Activated T-cell treated with anti-CD3 and anti-CD28 coated beads, Interleukin-2, amount 50 U/mL, for 4 hours (primary cell): ENCODE measurements at places on chromosomes 1 and 21. TPM values are rescaled to one million over a fixed set of nuclear protein-coding genes. Genes with fewer than 3 reads are reported as not detected.

LEMD1 gene
- total RNA-seq = not detected

CCDC185 gene
- total RNA-seq = not detected

PHGDH gene
- total RNA-seq = 77.4 TPM

GRCh38 chr1:59163268-59164092 is 133.4 kb upstream of the FGGY start:
- no peak for DNase-seq

TMEM240 gene
- 0.46 TPM for total RNA-seq

GRCh38 chr1:232340446-232340845 is 289.5 kb downstream of the SIPA1L2 start:
- DNase-seq = no peak

- DNase-seq = no peak
Measured at GRCh38 chr1:60222360-60223115, 149.0 kb upstream of the C1orf87 start.

GRCh38 chr1:51120629-51121028 is 18.6 kb downstream of the C1orf185 start:
- no peak for DNase-seq

ICOSLG gene
- total RNA-seq = 2.9 TPM

DBT gene
- total RNA-seq = 9.7 TPM

DNA sequence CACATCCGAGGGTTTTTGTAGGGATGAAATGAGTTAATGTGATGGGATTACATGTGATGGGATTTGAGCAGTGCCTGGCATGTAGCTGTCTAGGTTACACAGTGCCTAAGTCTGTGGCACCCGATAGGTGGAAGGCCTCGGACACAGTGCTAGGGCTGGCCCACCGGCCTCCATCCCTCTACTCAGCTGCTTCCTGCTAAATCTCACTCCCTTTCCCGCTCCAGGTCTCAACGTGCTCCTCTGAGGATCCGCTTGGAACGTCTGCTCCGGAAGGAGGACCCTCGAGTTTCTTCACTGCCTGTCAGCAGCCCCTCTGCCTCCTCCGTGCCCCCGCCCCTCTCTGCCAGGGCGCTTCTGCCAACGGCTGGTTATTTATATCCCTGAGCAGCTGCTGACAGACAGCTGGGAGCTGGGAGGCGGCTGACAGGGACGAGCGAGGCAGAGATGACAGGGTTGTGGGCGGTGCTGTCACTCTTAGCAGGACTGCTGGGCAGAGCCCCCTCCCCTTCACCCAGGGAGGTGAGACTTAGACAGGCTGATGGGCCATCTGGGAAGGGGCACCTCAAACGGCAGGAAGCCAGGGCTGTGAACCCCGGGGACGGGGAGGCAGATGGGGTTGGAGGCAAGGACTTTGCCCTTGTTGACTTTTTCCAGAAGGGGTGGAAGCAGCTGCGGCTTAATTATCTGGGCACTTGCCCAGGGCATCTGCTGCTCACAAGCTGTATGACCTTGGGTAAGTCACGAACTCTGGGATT is 26.6 kb upstream of the LRRN2 start:
- DNase-seq = no peak

GRCh38 chr1:119146466-119146865 is 6.0 kb upstream of the WARS2 start:
- DNase-seq = no peak

CLDN17 gene
- not detected for total RNA-seq

DNA sequence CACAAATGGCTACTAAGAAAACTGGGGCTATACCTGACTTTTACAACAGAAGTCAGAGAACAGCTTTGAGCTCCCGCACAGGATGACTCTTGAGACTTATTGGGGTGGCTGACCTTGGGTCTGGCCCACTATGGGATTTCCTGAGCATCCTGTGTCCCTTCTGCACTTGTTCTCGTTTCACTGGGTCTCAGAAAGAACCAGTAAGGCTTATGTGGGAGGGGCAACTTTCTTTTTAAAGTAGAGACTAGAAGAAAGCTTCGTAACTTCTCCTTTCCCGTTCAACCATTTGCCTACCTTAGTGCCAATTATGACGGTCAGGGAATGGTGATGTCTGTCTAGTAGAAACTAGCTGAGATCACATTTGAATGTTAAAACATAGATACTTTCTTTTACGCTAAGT is 59.5 kb upstream of the C1orf105 start:
- no peak for DNase-seq

SMYD3 gene
- total RNA-seq = 13.0 TPM

DNA sequence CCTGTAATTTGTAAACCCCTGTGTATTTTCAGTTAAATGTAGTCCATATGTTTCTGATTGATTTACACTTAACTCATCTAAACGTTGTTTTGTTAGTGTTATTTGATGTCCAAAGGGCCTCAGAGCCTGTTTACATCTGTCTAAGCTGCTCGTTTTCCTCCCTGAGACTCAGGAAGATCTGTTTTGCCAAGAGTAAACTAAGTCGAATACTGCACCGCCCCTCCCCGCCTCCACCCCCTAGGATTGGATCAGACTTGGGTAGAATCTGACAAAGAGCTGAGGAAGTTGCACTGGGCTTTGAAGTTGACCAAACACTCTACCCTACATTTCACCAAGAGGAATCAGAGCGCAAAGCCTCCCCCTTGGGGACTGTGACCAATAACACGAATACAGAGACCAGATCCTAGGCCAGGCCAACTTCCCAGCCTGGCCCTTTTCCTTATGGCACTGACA is 206.9 kb upstream of the LMO4 start:
- no peak for DNase-seq

RFX5 gene
- 50.9 TPM for total RNA-seq

- no peak for DNase-seq
Measured at GRCh38 chr21:38434913-38435533, 63.3 kb downstream of the ERG start.

DNA sequence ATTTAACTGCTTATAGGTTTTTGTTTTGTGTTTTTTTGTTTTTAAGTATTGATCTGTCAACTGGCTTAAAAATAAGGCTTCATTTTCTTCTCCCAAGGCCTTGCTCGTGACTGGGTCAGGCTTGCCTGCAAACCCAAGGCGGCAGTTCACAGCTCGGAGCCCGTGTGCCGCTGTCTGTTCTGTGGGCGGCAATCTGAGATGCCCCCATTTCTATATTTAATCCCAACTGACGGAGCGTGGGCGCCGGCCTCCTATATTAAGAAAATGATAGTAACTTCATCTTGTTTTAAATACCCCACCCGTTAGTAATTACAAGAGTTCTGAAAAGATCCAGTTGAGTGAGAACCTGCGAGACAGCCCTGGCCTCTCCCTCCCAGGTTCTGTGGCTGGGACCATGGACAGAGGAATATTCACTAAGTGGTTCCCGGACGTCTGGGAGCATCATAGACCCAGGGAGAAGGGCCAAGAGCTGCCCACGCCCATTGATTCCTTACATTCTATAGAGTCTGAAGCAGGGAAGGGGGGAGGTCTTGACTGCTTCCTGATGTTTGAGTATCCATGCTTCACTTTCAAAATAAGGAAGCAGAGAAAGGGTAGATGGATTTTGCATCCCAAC is 42.6 kb upstream of the GPR153 start:
- no peak for DNase-seq

GRCh38 chr1:20259646-20260045 is 31.0 kb upstream of the VWA5B1 start:
- no peak for DNase-seq

GRCh38 chr21:41585199-41585994 is 77.4 kb upstream of the TMPRSS2 start:
- no peak for DNase-seq

GRCh38 chr1:103489935-103490334 is 35.6 kb upstream of the RNPC3 start:
- DNase-seq = no peak

- DNase-seq = no peak
Measured at GRCh38 chr1:230794431-230794830, 47.2 kb downstream of the CAPN9 start.

GRCh38 chr1:67615886-67616285 is 69.1 kb upstream of the GADD45A start:
- DNase-seq = no peak

DNA sequence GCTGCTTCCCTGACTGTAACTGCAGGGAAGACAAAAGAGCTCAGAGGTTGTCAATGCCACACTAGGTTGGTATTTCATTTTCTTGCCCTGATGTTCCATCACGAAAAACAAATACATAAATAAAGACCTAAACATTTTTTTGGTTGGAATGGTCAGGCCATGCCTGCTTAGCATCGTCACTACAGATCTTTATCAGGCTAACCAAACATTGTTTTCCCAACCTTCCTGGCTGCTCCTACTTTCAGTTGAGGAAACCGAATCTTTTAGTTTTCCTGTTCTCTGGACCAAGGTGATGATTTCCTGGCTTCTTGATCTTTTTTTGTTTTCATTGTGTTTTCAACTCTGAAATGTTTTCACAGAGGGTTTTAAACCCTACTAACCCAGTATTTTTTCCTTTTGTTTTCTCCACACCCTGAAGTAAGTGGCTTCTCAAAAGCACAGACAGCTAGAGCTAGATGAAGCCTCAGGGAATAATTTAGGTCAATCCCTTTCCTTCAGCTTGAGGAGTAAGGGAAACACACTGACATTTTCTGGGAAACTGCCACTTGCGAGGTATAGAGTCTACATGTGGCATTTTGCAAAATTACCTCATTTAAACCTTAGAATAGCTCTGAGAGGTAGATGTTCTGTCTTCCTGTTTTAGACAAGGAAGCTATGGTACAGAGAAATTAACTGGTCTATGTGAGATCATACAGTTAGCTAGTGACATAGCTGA is 67.2 kb upstream of the CNN3 start:
- DNase-seq = no peak
